CD4-positive, CD25-positive, alpha-beta regulatory T cell (primary cell): ENCODE measurements at places on chromosomes 13 and 19.
A peak's percentile ranks its signal among the peaks of the same experiment; 100 is the strongest.

GRCh38 chr19:55368701-55369563 is 1.3 kb downstream of the IL11 start:
- DNase-seq = no peak

GRCh38 chr19:7468840-7469239 is 20.0 kb downstream of the PEX11G start:
- DNase-seq = no peak

DNA sequence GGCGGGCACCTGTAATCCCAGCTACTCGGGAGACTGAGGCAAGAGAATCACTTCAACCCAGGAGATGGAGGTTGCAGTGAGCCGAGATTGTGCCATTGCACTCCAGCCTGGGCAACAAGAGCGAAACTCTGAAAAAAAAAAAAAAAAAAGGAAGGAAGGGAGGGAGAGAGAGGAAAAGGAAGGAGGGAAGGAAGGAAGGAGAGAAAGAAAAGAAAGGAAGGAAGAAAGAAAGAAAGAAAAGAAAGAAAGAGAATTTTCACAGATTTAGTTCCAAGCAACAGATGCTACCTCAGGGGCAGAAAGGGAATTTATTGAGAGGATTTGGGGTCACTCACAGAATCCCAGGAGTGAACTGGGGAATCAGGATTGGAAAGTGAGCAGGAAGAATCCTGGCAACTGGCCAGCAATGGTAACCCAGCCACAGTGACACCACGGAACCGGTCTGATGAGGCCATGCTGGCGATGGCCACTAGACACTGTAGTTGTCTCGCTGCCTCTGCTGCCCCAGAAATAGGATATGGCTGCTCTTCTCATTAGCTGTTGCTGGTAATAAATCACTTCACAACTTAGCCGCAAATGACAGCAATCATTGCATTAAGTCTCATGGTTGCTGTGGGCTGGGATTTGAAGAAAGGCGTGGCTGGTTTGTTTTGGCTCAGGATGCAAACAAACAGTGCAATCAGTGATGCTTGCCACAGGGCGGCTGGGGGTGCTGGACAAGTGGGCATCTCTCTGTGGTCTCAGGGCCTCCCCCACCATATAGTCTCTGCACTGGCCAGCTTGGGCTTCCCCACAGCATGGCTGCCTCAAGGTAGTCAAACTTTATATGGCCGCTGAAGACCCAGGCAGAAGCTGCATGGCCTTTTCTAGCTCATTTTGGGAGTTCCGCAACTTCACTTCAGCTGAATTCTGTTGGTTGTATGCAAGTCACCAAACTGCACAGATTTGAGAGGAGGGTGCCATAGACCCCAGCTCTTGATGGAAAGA is 5.2 kb upstream of the BCAM start:
- DNase-seq = no peak

- DNase-seq = no peak
Observed at GRCh38 chr19:18804643-18805042, 13.5 kb upstream of the COMP start.

DNA sequence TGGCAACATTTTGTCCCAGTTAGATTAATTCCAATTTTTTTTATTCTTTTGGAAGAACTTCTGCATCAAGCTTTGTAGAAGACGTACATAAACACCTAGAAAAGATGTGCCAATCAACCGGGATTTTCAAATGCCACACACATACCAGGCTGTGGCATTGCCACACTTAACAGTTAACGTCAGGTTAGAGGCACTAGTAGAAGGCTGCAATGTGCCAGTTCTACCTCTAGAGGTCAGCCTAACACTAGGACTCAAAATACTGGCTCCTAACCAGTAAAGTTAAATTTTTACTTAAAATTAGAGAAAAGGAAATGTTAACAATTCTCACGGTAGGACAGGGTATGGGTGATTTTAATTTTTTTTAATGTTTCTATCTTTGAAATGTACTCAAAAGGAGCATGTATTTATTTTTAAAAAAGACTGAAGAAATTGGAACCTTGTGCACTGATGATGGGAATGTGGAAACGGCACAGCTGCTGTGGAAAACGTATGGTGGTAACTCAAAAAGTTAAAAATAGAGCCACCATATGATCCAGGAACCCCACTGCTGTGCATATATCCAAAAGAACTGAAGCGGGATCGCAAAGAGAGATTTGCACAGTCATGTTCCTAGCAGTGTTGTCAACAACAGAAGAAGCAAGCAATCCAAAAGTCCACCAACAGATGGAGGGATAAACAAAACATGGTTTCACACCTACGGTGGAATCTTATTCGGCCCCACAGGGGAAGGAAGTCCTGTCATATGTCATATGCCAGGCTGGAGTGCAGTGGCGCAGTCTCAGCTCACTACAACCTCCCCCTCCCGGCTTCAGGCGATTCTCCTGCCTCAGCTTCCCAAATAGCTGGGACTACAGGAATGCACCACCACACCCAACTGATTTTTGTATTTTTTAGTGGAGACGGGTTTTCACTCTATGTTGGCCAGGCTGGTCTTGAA is 30.3 kb downstream of the CRYL1 start:
- DNase-seq = peak; percentile 48

DNA sequence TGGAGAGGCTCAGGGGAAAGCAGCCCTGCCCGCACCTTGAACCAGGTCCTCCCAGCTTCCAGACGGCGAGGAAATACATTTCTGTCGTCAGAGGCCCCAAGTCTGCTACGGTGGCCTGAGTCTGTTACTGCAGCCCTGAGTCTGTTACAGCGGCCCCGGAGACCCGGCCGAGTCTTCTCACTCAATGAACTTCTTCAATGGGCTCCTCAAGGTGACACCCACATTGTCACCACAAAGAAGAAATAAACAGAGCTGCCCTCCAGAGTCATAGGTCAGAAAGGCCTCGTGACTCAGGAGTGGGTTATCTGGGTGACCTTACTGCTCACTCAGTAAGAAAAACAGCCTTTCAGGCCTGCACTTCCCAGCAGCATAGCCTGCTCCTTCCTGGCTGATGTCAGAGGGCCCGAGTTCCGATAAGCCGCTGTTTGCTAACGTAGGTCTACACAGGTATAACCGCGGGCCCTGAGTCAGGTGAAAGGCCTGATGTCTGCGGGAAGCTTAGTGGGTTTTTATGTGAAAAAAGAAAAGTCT is 66.9 kb upstream of the TM9SF2 start:
- peak; percentile 76 for DNase-seq

DNA sequence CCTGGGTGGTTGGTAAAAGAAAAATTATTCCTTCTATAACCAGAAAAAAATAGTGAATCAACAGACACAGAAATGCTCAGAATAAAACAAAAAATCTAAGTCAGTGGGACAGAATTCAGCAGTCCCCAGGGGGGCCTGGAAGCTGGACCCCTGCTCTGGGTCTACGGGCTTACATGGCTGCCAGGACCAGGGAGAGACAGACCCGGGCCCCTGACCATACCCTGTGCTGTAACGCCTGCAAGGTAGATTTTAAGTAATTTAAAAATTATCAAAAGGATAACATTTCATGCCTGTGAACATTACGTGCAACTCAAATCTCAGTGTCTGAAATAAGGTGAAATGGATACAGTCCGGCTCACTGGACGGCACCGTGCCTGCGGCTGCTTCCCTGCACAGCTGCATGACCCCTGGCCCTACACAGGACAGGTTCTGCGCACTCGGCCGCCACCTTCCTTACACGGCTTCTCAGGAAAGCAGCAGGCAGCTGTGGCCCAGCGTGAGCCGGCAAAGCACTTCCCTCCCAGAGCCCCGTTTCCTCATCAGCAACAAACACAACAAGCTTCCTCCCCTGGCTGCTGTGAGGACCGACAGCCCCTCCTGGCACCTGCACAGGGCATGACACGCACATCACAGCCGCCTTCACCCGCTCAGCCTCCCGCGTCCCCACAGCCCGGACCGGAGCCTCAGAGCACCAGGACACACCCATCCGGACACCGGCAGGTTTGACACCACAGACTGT is 22.2 kb downstream of the RASA3 start:
- peak; percentile 52 for DNase-seq

GRCh38 chr13:21075379-21076249 is 14.2 kb upstream of the LATS2 start:
- DNase-seq = no peak

GRCh38 chr19:7463575-7463974 is 25.3 kb downstream of the PEX11G start:
- no peak for DNase-seq

DNA sequence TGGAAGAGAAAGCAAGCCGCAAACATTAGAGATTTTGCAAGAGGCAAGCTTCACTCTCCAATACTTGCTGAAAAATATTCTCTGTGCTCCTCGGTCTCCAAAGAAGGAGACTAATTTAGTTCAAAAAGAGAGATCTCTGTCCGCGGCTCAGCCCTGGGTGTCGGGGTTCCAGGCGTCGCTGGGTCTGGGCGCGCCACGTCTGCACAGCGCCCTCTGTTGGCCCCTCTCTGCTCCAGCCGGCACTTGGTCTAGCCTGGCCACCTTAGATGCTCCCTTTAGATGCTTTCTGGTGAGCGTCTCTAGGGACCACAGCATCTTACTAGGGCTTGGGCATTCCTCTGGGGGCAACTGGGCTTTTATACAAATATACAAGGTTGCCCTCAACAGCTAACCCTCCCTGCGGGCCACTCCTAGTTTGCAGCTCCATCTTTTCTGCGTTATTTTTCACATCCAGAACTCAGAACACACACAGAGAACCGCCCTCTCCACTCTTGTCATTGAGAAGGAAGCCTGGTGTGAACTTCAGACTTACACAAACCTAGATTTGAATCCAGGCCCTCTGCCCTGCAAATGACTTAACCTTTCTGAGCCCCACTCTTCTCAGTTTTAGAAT is 78.3 kb downstream of the CYSLTR2 start:
- peak; percentile 22 for DNase-seq

DNA sequence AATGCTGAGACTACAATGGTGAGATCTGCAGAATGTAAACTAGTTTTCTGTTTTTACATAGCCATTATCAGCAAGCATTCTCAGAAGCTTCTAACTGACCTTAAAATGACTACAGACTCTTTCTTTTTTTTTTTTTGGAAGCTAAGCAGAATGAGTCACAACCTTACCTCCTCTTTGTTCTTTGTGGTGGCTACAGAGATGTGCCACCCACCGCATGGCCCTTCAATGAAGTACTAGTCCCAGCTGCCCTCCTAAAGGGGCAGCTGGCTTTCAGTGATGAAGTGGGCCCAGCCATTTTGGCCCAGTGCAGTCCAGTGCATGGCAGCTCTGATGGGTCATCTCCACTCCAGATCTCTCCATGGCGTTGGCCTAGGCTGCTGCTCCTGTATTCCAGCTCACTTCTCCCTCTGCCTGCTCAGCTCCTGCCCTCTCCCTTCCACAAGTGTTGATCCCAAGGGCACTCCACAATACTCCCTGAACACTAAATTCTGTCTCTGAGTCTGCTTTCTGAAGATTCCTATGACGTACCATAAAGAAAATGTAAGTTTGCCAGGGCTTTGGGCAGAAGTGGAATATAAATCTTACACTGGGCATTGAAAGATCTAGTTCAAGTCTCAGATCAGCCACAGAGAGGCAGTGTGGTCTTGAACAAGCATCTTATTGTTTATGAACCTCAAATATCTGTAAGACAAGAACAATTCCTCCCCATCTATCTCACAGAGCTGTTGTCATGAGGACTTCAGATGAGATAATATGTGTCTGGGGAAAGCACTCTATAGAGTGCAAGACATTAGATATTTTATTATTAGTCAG is 85.6 kb downstream of the RXFP2 start:
- DNase-seq = no peak

DNA sequence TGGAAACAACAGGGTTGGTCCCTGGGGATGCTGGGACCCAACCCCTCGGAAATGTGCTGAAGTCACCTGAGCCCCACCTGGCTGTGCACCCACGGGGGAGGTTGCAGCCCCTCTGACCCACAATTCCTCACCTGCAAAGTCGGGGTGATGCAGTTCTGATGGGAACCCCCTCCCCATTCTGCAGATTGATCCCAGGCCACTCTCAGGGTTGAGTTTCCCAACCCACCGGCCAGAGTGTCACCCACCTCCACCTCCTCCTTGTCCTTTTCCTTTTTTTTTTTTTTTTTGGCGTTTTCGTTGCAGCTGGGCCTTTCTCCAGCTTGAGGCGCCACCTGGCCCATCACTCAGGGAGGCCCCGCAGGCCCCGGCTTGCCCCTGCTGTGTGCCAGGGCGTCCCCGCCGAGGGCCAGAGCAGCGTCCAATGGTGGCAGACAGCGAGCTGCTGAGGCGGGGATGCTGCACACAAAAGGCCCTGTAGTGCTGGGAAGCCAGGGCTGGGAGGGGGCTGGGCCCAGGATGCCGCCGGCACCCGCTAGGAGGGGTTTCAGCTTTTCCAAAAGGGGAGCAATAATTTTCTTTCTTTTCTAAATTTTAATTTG is 4.6 kb downstream of the PIK3R2 start:
- DNase-seq = no peak

GRCh38 chr13:51704399-51705313 is 99.3 kb downstream of the DHRS12 start:
- no peak for DNase-seq

GRCh38 chr19:22427547-22427946 is 5.4 kb upstream of the ZNF98 start:
- no peak for DNase-seq

DNA sequence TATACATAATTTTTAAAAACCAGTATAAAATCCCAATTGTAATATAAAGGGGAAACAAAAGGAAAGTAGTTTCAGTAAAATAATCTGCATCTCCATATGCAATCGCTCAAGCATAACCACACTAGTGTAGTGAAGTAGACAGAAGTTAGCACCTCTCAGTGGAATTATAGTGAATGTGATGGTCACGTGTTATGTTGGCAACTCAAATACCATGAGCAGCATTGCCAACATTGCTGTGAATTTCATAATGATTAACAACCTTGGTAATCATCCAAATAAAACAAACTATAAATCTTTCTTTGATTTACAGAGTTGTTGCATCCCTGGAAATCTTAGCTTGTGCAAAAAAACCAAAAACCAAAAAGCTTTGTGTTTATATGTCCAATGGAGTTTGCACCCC is 77.3 kb upstream of the SIAH3 start:
- DNase-seq = no peak

DNA sequence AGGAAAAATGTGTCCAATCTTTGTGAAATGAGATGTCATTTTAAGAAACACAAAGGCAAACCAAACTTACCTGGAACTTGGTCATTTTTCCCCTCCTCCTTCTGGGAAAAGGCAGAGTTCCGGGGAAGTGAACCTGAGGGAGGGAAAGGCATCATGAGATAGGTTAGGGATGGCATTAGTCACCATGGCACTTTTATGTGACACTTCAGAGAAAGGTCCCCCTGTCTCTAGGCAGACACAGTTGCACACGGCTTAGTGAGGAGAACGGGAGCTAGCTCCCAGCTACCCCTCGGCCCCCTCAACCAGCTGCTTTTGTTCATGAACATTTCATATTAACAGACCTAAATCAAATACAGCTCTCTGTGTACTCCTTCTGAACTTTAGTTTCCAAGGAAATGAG is 1.5 kb downstream of the ZNF235 start:
- no peak for DNase-seq
